HepG2 (cell line): ENCODE measurements at places on chromosomes 6 and 20.

- no peak for DNase-seq
Measured at GRCh38 chr6:15897063-15897876, 231.6 kb upstream of the MYLIP start.

GRCh38 chr6:134173936-134174671, 121.7 kb upstream of the SLC2A12 start:
- peak; percentile 79 for DNase-seq

DNA sequence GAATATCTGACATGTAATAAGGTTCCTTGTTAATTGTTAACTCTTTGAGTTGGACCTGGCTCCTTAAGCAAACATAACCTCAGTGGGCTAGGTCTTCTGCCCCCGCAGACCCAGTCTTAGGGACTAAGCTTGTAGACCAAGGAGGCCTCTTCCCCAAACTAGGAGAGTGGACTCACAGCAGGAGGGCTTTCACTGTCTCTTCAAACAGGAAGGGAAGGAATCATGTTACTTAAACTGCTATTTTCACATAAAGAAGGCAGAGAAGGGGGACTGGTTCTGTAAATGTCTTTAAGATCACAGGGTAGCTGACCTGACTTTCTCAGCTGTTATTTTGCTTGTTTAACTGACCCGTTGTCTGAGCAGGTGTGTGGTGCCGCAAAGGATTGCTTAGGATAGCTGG, 34.9 kb upstream of the PRDM1 start:
- no peak for DNase-seq

DNA sequence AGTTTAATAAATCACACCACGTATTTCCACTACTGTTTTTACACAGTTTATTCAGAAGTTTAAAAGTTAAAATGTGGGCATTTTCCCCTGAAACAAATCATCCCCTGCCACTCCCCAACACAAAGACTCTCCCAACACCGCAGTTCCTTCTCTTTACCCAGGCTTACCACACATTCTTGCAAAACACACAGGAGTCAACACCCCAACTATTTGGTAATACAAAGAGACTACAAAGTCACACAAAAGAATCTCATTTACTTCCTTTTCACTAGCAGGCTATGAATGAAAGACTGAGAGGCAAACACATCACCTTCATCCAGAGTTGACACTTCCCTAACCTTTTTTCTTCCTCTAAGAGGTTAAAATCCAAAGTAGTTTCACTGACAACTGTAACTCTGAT, 51.1 kb downstream of the KCTD20 start:
- DNase-seq, result peak; percentile 88

- DNase-seq, result no peak
Measured at GRCh38 chr6:169542491-169542890, 159.3 kb downstream of the WDR27 start.

- no peak for DNase-seq
Measured at GRCh38 chr20:62011403-62011790, 54.3 kb downstream of the TAF4 start.

DNA sequence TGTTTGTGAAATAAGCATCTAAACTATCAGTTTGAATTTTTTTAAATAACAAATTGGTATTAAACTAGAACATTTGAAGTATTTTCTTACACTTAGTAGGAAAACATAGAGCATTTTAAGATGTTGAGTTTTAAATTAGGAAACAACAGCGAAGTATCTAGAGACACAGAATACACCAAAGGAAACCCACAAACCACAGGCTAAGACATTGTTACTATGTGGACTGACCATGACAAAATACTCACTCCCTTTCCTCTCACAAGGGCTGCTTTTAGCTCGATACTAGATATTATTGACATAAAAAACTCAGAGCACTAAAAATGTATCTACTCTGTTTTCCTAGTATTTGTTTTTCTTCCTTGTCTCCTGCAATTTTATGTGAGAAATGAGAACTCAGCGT, 266.0 kb upstream of the CITED2 start:
- DNase-seq, result no peak

DNA sequence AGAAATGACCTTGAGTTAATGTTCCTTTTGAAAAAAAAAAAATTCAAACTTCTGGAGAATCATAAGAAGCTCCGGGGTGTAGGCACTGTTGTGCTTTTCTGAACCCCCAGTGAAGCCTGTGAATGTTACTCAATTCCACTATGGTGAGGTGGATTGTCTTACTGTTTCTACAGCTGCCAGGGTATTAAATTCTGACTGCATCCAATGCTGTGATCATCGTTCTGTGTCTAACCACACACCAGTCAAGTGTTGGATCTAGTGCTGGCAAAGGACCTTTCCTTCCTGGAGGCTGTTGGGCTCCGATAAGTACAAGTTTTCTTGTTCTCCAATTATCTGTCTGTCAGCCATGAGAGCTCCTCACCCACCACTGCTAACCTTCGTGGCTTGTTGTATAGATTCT, 162.0 kb upstream of the EPHA7 start:
- DNase-seq, result no peak

DNA sequence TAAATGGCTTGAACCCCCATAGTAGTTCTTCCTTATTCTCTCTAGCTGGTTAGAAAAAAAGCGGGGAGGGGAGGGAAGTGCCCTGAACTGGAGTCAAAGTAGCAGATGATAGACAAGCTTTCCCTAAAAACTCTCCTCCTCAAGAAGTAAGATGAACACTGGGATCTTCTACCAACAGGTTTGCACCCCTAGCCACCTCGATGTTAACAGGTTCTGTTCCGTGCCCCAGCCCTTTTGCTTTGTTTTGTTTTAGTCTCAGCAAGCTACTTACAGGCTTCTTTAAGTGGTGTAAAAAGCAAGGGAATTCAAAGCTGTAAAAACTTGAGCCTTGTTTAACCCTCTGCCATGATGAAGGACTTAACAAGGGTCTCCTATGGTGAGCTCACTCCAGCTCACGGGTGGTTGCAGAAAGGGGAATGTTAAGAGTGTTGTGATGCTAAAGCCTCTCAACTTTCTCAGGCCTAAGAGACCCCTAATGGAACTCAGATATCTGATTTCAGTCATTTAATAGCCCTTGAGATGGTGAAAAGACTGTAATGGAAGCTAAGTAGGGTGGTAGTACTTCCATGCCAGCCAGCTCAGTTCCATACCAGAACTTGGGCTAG, 106.0 kb downstream of the FOXO3 start:
- no peak for DNase-seq

GRCh38 chr6:57135885-57136284, 36.2 kb upstream of the BAG2 start:
- DNase-seq, result no peak

- DNase-seq, result no peak
Measured at GRCh38 chr6:158627168-158627939, 17.2 kb downstream of the DYNLT1 start.

DNA sequence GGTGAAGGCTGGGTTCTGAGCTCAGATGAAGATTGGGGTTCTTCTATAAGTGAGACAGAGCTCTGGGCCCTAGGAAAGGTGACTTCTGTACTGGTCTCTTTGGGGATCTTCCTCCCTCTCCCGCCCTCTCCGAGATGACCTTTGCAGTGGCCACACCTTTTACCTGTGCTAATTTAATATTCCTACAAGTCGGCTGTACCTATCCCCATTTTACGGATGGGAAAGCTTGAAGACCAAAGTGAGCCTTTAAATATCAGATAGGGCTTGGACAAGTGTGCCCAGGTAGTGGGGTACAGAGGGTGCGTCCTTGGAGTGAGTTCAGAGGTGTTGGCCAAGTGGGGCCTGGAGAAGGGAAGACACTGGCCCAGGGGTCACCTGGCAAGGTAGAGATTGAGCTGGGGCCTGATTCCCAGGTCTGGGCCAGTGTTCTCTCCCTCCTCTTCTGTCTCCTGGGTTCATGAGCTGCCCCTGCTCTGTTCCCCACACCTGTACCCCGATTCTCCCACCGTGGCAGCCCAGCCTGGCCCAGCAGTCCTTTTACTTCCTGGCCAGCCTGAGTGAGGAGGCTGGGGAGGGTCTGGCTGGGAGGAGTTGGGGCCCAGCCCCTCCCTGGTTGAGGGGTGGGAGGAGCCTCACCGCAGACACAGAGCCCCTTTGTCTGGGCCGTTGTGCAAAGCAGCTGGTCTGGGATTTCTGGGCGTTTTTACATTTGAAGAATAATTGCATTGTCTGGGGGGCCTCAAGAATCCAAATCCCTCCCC, 152.1 kb upstream of the RNF24 start:
- peak; percentile 95 for DNase-seq

DNA sequence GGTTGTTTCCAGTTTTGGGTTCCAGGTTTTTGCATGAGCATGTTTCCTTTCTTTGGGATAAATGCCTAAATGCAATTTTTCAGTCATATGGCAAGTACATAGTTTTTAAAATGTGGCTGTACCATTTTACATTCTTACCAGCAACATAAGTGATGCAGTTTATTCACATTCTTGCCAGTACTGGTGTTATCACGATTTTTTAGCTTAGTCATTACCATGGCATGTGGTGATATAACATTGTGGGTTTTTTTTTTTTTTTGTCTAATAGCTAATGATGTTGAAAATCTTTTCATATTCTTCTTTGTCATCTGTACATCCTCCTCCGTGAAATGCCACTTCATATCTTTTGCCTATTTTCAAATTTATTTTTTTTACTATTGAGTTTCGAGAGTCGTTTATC, 2.9 kb upstream of the TDRD6 start:
- DNase-seq, result no peak

DNA sequence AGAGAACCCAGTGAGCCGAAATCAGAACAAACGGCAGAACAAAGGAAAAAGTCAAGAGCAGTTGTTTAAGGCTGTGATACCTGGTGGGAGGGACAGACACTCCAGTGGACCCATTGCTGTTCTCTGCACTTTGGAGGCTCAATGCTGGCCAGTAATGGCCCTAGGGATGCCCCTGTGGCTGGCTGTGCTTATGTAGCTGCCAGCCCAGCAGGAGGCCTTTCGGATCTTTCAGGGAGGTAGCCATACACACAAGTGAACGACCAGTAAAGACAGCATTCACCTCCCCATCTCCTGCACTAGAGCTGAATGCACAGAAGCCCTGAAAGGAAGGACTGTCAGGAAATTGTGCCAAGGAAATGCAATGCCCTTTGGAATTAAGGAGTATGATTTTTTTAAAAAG, 34.3 kb downstream of the GPLD1 start:
- DNase-seq, result no peak

- no peak for DNase-seq
Measured at GRCh38 chr6:40398034-40398691, 189.0 kb downstream of the LRFN2 start.

GRCh38 chr6:15574486-15574885, 88.3 kb downstream of the DTNBP1 start:
- DNase-seq, result no peak

DNA sequence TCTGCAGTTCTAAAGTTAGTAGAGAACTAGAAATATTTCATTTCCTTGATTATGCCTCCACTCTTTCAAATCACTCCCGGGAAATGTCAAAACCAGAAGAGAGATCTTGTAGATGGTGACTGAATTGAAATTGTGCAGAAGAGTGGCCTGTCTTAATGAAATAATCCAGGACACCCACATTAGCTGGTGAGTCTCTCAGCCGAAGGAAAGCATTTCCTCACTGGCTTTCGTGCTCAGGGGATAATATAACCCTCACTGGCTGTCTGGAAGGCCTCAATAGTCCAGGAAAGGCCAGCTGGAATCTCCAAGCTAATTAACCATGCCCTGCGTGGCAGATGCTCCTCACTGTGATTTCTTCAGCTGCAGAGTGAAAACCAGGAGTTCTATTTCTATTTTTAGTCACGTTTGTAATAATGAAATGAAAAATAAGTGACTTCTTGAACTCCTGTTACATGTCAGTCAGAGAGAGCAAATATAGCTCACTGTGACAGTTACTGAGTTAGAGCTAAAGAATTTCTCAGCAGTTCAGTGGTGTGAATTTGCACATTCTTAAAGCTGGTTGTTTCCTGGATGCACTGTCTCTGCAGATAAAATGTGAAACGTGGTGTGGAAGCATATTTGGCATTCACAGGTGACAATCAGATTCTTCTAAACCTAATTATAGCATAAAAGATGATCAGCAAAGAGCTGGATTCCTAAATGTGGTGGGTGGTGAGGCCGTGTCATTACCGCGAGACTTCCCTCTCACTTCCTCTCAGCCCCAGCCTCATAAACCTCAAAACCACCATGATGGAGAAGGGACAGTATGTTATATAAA, 211.7 kb downstream of the LMBRD1 start:
- DNase-seq, result no peak

- peak; percentile 74 for DNase-seq
Measured at GRCh38 chr20:33209789-33210188, 7.4 kb upstream of the BPIFA3 start.

DNA sequence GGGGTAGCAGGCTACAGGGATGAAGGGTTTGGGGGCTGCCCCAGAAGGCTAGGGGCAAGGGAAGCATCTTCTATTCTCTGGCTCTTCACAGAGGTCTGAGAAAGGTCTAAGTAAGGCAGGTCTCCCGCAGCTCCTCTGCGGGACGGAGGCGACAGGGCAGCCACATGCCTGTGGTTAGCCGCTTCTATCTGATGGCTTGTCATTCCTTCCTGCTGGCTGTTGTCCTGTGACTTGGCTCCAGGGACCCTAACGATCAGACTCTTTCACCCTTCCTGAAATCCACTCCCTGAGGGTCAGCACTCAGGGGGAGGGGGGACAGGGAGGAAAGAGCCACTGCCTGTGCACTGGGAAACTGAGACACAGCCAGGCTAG, 673 bp downstream of the CST7 start:
- DNase-seq, result no peak

- no peak for DNase-seq
Measured at GRCh38 chr6:13689511-13690256, 22.0 kb downstream of the RANBP9 start.

DNA sequence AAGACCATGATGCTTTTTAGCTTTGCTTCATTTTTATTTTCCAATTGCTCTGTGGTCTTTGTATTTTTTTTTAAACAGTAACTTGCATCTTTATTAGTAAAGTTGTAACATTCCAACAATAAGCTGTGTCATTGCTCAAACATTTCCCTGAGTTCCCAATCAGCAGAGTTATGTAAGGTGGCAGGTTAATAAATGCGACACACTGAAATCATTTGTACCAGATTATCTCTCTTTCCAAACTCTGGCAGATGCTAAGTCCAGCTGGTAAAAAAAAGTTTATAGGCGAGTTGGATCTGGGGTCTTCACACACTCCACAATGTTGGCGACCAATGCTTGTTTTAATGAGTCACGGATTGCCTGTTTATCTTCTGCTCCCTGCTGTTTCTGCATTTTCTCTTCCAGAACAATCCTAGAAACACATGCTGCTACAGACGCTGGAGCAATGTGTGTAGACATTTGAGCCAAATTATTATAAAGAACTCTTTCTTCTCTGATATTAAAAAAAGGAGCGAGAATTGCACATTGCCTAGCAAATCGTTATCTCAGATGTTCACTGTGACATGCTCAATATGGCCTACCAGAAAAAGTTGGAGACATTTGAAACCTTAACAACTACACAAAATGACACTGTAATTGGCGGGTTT, 113.6 kb upstream of the IFNGR1 start:
- no peak for DNase-seq

GRCh38 chr20:47272893-47273590, 83.5 kb downstream of the ZMYND8 start:
- peak; percentile 78 for DNase-seq

DNA sequence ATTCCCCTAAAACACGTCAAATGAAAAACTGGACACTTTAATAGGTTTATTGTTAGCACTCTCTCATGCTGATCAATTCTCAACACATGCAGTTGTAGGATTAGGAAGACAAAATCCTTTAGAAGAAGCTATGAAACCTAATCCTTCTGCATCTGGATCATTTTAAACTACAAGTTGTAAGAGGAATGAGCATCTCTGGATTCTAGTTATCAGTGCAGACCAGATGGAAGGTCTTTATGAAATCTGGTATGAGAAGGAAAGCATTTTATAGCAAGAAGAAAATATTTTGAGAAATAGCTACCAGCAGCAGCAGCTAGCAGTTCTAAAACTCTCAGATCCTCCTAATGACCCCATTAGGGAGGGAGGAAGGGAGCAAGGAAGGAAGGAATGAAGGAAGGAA, 4.1 kb downstream of the HTR1E start:
- DNase-seq, result no peak
